ENCODE measurements at places on chromosomes 7 and 10.

DNA sequence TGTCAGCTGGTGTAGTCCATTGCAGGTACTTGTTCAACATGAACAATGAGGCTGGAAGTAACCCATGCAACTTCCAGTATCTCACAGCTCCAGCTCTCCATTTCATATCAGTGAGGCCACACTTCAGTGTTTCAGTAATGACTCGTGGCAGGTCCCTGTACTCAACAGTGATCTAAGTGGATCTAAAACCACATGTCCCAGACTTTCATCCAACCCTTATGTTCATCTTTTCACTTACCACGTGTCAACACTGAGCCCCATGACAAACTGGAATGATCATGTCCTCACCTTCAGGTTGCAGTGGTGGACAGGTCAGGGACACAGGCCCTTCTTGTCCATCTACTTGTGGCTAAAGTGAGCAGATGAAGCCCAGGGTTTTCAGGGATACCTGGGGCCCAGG is 155.0 kb upstream of the GRB10 start:
- no peak for DNase-seq

DNA sequence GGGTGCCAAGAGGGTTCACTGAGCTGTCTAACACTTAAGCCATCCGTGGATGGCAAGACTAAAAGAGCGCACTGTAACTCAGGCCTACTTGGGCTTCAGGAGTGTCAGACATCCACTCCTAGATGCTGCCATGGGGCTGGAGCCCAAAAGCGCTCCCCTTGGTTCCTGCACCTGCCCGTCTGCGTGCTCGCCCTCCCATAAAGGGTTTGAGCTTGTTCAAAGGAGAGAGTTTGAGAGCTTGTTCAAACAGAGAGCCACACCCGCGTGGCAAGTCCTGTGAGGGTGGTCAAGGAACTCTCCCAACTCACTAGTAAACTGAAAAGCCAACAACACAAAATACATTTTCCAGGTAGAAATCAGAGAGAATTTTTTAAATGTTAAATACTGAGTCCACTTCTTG is 256.7 kb downstream of the SEMA3A start:
- DNase-seq: no peak

DNA sequence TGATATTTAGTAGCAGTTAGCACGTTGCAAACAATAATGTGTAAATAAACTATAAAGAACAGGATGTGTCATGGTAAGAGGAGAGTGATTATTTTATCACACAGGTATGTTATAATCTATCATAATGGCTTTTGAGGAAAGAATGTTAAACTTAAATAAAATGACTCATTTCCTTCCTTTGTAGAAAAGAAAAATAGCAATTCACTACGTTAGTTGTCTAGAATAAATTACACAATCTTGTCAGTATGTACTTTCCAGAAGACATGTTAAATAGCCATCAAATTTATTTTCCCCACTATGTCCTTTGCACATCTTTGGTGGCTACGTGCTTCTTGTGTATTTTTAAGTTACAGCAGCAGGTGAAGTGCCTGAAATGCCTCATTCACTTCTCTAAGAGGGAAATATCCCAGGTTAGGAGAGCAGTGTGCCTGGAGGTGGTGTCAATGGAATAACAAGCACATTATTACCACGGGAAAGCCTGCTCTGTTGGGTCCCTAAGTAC is 133.8 kb downstream of the SEMA3A start:
- DNase-seq: no peak

GRCh38 chr10:103558911-103559310 is 65.4 kb downstream of the NEURL1 start:
- DNase-seq: no peak

DNA sequence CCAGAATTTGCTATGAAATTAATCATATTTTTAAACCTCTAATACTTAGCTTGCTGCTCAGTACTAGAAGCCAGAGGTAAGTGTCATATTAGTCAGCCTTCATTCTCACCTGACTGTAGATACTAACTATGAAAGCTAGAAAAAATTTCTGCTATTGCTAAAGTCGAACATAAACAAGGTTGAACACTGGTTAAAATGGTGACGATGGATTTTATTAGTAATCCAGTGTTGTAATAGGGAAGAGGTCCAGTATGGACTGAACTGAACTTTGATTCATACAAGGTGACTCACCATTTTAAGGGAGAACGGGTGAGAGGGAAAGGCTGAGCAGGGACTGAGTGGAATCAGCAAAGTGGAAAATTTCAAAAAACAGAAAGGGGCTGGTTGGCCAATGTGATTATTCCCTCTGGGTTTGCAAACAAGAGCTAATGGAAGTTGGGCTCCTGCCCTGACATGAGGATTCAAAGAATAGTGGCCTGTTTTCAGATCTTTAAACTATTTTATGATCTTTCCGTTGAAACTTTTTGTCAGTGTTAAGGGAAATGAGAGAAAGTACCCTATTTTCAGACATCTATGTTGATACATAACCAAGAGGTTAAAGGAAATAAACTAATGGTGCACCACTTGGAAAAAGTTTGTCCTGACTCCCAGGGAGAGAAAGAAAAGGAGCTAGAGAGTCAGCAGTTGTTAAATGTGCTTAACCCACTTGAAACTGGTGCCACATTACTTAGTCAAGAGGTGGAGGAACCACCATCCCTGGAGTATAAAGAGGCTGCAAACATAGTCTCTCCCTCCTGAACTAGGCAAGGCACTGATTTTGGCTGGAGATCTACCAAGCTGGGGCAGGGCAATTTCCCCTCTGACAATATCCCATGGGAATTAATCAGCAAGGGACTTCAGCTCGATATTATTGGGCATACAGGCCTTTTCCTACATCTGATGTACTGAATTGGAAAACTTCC is 15.3 kb upstream of the AKR1C1 start:
- no peak for DNase-seq

DNA sequence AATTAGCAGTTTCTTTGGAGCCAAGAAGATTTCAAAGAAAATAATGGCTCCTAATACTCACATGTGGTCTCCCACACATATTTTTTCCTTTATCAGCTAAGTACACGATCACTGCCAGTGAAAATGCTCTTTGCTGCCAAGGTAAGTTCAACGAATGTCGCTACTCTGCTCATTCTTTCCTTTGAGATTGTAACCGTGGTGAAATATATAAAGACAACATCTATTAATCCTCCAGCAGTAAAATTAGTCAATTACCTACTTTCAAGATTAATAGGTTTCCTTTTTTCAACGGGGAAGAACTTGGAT is 672.2 kb downstream of the GATA3 start:
- no peak for DNase-seq

- no peak for DNase-seq
Measured at GRCh38 chr10:17001297-17001744, 128.3 kb downstream of the CUBN start.
